Stimulated activated CD4-positive, alpha-beta T cell treated with anti-CD3 and anti-CD28 coated beads, Interleukin-1b, Interleukin-23, amount 100 ng/mL, for 1 hour (primary cell): ENCODE measurements at places on chromosomes 3 and 15.

- no peak for DNase-seq
These were observed 31.7 kb upstream of the ATOSA start for GRCh38 chr15:52710708-52711389.

DNA sequence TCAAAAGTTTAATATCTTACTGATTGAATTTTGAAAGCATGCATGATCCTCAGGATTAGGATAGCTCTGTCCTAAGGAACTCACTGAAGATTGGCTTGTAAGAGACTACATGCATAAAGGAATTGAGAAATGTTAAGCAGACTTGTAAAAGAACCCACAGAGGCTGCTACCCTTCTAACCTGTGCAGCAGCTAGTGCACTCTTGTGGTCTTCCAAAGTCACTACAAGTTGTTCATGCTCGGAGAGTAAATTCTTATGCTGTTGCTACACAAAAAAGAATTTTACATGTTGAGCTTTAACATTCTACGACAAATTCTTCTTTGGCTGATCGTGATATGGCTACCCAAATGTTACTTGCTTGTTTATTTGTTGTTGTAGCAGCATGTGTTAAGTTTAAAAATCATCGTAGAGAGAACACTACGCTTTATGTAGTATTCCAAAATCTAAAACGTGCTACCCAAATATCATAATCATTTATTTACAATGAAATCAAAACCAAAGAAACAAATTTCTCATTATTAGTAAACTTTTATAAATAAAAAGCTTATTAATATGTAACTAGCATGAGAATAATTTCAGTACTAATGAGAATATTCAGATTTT, 55.0 kb downstream of the GOLIM4 start:
- DNase-seq, result no peak

DNA sequence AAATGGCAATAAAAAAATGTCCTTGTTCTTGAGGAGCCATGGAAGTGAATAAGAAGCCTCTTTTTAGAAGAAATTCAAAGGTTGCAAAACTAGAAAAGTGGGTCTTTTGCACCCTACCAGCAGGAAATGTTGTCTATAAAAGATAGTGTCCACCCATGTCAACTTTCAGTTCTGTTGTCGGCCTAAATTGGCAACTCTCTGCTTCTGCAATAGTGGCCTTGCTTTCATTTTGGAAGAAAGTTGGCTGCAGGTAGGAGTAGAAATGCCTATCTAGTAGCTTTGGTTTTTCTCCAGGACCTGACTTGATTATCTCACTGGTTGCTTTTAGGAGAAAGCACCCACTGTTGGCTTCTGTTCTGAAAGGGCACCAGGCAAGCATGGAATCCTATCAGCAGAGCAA, 85.4 kb downstream of the TMEM108 start:
- no peak for DNase-seq

DNA sequence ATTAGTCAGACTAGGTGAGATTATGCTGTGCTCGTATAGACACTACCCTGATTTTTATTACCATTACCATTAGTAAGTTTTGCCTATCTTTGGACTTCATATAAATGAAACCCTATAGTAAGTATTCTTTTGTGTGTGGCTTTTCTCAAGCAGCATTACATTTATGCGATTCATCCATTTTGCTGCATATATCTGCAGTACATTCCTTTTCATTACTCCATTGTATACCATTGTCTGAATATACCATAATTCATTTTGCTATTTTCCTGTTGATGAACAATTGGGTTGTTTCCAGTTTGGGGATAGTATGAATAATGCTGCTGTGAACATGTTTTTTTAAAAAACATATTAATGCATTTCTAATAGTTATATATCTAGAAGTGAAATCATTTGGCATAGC, 45.3 kb downstream of the TMEM212 start:
- no peak for DNase-seq

DNA sequence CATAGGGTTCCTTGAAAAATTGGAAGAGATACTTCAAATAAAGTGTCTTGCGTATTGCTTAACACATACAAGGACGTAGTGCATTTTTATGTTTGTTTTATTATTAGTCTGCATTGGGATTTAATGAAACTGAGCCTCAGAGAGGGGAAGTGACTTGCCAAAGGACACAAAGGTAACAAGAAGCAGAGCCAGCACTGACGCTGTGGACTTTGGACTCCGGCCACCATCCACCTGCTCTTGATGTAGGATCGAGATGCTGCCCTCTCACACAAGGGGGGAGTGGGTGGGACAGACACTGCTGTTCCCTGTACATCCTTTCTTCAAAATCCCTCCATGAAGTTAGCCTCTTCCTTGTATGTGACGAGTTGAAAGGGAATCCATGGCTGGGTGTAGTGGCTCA, 435.4 kb upstream of the RGMA start:
- no peak for DNase-seq

DNA sequence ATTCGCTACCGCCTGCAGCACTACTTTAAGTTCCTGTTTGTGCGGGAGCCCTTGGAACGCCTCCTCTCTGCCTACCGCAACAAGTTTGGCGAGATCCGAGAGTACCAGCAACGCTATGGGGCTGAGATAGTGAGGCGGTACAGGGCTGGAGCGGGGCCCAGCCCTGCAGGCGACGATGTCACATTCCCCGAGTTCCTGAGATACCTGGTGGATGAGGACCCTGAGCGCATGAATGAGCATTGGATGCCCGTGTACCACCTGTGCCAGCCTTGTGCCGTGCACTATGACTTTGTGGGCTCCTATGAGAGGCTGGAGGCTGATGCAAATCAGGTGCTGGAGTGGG, 995 bp downstream of the CHST14 start:
- DNase-seq, result no peak

DNA sequence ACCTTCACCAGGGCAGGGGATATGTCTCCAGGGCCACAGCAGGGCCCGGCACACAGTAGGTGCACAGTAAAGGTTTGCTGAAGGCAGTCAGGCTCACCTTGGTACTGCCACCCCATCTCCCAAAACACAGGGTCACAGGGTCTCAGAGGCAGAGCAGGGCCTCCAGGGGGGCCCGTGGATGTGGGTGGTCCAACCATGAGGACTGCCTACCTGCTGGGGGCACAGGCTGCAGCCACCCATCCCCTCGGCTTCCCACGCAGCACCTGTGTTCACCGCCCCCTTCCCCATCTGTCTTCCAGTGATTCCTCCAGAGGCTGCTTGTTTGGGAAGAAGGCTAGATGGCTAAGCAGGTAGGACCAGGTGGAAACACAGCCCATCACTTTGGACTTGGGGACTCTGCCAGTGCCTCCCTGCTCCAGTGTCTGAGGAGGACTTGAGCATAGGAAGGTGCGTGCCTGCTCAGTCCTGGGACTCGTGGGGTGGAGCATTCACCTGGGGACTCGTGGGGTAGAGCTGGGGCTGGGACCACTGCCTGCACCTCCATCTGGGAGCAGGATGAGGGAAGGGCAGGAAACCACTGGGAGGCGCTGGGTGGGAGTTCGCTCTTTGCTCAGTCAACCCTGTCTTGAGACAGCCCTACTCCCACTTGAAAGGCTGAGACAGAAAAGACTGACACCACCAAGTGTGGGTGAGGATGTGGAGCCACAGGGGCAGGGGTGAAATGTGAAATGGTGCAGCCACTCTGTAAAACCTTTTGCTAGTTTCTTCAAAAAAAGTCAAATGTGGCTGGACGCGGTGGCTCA, 18.8 kb upstream of the PLXND1 start:
- DNase-seq, result no peak

GRCh38 chr3:40096661-40097111, 212.8 kb upstream of the EIF1B start:
- no peak for DNase-seq

DNA sequence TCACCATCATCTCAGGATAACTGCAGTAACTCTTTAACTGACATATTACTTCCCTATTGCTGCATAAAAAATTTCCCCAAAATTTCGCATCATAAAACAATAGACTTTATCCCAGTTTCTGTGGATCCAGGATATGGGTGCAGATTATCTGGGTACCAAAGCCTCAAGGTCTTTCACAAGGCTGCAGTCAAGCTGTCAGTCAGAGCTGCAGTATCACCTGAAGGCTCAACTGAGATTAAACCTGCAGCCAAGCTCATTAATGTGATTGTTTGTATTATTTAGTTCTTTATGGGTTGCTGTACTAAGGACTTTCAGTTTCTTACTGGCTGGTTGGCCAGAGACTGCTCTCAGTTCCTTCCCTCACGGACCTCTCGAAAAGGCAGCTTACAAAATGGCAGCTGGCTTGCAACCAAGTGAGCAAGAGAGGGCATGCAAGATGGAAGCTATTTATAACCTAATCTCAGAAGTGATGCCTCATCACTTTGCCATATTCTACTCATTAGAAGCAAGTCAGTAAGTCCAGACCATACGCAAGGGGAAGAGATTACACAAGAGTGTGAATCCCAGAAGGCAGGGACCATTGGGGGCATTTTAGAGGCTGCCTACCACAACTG, 54.9 kb downstream of the DCUN1D1 start:
- no peak for DNase-seq

- DNase-seq, result no peak
These were observed 6.7 kb upstream of the P2RY1 start for GRCh38 chr3:152828075-152828840.

GRCh38 chr3:4107430-4107829, 195.7 kb upstream of the SETMAR start:
- DNase-seq, result no peak

- no peak for DNase-seq
These were observed 418.0 kb downstream of the SOX2 start for GRCh38 chr3:182129740-182130139.

DNA sequence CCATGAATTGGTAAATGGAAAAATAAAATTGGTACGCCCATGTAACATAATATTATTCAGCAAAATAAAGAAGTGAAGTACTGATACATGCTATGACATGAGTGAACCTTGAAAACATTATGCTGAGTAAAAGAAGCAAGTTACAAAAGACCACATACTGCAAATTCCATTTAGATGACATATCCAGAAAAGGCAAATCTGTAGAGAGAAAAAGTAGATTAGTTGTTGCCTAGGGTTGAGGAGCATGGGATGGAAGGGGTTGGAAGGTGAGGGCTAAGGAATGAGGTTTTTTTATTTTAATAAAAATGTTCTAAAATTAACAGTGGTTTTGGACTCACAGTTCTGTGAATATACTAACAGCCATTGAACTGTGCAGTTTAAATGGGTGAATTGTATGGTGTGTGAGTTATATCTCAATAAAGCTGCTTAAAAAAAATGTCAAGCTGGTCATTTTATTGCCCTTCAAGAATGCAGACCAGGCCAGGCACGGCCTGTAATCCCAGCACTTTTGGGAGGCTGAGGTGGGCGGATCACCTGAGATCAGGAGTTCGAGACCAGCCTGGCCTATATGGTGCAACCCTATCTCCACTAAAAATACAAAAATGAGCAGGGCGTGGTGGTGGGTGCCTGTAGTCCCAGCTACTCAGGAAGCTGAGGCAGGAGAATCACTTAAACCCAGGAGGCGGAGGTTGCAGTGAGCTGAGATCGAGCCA, 8.1 kb upstream of the DLG1 start:
- no peak for DNase-seq

DNA sequence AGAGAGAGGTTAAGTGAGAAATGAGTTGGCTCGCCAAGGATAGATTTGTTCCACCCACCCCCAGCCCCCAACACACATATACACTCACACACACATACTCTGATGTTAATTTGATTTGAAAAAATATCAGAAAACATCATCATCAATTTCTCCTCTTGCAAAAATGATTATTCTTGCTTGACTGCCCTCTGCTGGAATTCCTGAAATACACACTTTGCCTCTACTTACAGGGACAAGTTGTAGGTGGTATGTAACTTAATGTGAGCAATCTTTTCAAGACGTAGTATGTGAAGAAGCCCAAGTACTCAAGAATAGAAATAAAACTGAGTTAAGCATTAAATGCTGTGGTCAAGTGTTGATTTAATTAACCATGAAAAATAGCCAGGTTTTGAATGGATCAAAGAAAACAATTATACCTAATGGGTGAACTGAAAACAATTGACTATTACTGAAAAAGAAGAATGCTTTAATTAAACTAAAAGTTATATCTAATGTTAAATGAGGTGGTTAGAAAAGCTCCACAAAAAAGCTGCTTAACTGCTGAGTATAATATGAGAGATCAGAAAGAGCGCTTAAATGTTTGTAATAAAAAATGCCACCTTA, 46.6 kb upstream of the MDFIC2 start:
- DNase-seq, result no peak

GRCh38 chr15:71747128-71748083, 62.9 kb upstream of the NR2E3 start:
- DNase-seq, result no peak

DNA sequence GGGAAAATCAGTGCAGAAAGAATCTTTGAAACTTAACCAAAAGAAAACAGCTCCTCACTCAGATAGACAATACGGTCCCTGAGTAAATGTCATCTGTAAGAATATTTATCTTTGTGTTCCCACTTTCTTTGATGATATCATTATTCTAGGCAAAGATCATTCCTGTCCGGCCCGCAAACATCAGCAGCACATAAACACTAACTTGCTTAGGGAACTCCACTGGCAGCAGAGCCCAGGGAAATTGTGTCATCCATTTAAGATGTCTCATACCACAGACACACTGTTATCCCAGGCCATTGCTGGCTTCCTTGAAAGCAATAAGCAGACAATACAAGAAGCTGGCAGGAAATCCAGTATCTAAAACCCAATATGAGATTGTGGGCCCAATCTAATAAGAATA, 20.1 kb upstream of the CD96 start:
- DNase-seq, result no peak

DNA sequence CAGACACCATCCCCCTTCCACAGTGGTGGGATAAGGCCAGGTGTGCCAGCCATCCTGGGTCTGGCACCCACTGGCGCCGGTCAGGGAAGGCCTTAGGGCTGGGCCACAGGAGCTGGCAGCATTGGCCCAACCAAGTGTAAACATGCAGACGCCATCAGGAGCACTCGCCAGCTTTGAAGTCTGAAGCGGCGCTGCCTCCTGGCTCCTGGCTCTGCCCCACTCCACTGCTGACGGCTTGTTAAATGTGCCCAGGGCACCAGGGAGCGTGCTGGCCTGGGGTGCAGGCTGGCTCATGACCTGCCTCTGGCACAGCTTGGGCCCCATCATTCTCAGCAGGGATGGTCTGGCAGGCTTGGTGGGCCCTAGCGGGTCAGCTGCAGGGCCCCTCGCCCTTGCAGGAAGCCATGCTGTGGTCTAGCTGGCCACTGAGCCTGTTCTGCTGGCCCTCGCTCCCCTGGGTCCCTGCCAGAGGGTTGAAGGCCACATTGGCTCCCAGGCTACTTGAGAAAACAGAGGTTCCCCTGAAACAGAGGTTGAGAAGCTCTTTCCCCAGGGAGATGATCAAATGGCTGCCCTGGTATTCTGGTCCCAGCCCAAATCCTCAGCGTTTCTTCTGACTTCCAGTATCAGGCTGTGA, 116.6 kb downstream of the DNAJB8 start:
- DNase-seq, result no peak

GRCh38 chr3:126858887-126859286, 124.0 kb upstream of the PLXNA1 start:
- no peak for DNase-seq

DNA sequence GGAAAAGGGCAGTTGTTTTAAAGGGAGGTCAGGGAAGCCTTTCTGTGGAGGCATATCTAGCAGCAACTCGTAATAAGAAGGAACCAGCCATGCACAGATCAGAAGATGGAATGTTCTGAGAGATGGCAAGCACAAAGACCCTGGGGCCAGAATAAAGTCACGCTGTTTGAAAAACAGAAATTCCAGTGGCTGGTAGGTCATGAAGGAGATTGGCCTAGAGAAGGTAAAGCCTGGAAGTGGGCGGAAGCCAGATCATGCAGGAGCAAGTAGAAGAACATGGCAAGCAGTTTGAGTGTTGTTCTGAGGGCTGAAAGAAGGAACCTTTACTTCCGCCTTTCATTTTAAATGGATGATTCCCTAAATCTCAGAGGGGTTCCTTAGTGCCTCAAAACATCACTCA, 208.1 kb upstream of the PPP2R3A start:
- no peak for DNase-seq

- no peak for DNase-seq
These were observed 32.9 kb upstream of the LYZL4 start for GRCh38 chr3:42443292-42443691.
